ENCODE measurements at places on chromosomes 5 and 9. TPM values are rescaled to one million over a fixed set of nuclear protein-coding genes. Genes with fewer than 3 reads are reported as not detected.

- no peak overlapping the region for H3K27ac ChIP-seq
Observed at GRCh38 chr9:130421802-130422276, 22.9 kb upstream of the ASS1 start.

The KCNN2 gene
- total RNA-seq: not detected

The TMOD1 gene
- total RNA-seq: 82.3 TPM

DNA sequence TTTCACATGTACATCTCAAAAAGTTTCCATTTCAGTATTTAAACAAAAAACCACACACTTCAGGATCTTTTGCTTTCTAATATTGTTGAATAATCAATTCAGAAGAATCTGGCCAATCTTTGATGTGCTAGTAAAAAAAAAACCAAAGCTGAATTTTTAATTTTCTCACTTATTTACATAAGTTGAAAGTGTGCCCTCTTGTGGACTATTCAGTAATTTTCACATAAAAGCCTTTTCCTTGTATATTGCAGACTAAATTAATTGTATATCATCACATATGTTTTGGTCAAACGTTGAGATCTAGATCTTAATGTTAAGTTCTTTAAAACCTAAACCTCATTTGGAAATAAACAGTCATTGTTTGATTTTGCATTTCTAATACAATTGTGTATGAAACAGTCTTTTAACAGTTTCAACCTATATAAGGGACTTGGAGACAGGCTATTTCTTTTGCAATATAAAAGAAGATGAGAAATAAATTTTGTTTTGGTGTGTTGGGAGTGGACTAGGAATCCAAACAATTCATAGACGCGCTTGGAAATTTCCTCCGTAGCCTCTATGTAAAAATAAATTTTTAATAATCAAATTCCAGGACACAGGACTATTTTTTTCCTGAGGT lies 68.1 kb downstream of the NIPBL start:
- no peak for DNase-seq
- no peaks in the 10 kb centered on the region for H3K36me3 ChIP-seq
- peaks cover 44% of the 10 kb centered on the region for H3K4me1 ChIP-seq
- H3K27me3 ChIP-seq: no peaks in the 10 kb centered on the region
- no peak overlapping the region for H3K4me3 ChIP-seq

The FOXI1 gene
- not detected for total RNA-seq

The CFAP157 gene
- not detected for total RNA-seq

The PCDHGB7 gene
- 3.0 TPM for total RNA-seq

GRCh38 chr5:154191467-154192261 lies 1.1 kb downstream of the GALNT10 start:
- H3K36me3 ChIP-seq: no peaks in the 10 kb centered on the region
- H3K4me3 ChIP-seq: peak overlapping the region; percentile 31
- H3K4me1 ChIP-seq: peaks cover 37% of the 10 kb centered on the region
- H3K27me3 ChIP-seq: no peaks in the 10 kb centered on the region
- no peak overlapping the region for H3K27ac ChIP-seq
- DNase-seq: no peak

DNA sequence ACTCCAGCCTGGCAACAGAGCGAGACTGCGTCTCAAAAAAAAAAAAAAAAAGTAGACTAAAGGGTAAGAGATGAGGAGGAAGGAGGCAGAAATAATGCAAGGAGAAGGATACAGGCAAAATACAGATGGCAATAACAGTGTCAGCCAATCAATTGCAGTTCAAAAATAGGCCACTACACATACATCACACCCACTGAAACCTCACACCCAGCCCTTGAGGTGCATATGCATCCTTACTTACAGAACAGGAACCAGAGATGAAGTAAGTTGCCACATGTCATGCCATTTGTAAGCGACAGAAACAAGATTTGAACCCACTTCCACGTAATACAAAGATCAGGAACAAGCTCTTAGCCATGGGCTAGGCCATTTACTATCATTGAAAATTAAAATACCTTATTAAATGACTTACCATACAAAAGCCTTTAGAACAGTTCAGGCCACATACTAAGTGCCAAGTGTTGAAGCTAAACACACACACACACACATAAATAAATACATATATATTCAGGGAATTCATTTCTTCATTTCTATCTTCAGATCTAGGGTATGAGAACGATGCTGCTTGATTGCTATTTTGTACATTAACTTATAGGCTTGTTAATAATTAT lies 98.4 kb downstream of the FNBP1 start:
- no peaks in the 10 kb centered on the region for H3K36me3 ChIP-seq
- DNase-seq: no peak
- H3K27me3 ChIP-seq: no peaks in the 10 kb centered on the region
- H3K4me3 ChIP-seq: no peak overlapping the region
- peaks cover 4% of the 10 kb centered on the region for H3K4me1 ChIP-seq

DNA sequence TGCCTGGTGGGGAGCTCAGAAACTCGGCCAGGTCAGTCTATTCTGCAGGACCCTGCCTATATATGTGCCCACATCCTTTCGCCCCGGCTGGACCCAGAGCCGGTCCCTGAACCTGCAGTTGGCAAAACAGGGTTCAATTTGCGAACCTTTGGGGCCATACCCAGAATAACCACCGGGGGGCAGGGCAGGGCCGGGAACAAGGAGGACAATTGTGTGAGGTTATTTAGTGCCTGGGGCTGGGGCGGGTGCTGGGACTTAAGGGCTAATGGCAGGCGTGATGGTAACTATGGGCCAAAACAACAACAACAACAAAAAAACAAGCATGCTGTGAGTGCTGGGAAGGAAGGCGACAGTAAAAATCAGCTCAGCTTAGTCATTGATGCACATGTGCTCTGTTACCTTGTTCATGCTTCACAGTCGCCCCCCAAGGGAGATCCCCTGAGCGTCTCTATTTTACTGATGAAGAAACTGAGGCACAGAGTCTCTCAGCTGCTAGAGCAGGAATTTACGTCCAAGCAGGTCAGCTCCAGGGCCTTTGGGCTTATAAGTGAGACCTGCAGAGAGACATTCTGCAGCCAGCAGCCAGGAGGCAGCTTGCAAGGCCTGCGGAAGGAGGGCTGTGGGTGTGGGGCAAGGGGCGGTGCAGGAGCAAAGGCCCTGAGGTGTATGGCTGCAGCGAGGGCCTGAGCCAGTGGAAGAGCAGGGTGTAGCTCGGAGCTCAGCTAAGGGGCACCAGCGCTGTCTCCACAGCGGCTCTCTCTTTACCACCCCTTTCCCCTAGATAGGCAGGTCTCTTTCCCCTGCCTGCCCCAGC lies 106.0 kb downstream of the PHF2 start:
- no peak overlapping the region for H3K27ac ChIP-seq
- no peaks in the 10 kb centered on the region for H3K27me3 ChIP-seq
- no peak overlapping the region for H3K4me3 ChIP-seq
- no peaks in the 10 kb centered on the region for H3K4me1 ChIP-seq
- DNase-seq: no peak
- no peaks in the 10 kb centered on the region for H3K36me3 ChIP-seq

- H3K36me3 ChIP-seq: no peaks in the 10 kb centered on the region
- no peaks in the 10 kb centered on the region for H3K4me1 ChIP-seq
- DNase-seq: no peak
- no peak overlapping the region for H3K27ac ChIP-seq
- no peaks in the 10 kb centered on the region for H3K27me3 ChIP-seq
- no peak overlapping the region for H3K4me3 ChIP-seq
Observed at GRCh38 chr5:55913466-55914413, 62.6 kb downstream of the IL31RA start.
